ENCODE measurements at places on chromosomes 1 and 21. TPM values are rescaled to one million over a fixed set of nuclear protein-coding genes. Genes with fewer than 3 reads are reported as not detected.

DNA sequence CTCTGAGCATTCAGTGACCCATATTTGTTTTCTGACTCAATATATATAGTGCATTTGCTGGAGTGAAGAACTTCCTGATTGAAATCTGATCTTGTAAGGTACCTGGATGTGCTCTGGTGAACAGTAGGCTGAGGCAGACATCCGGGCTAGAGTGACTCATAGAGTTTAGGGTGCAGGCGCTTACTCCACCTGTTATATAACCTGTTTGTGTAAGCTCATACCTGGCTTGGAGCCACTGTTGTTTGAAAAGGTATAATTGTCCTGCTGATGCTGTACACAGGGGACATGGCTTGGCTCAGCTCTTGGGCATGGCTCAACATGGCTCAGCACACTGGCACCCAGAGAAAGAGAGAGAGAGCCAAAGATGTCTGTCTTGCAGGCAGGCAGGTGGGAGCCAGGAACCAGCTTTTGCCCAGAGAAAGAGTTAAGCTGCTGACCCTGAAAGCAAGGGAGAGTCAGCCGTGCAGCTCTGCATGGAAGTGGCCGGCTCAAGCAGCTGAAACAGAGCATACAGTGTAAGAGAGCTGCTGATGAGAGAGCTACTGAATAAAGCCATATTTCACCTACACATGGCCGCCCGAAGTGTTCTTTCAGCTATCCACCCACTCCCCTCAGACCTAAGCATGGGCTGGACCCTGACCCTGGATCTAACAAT is 43.2 kb downstream of the GJA5 start:
- no peak for DNase-seq

DNA sequence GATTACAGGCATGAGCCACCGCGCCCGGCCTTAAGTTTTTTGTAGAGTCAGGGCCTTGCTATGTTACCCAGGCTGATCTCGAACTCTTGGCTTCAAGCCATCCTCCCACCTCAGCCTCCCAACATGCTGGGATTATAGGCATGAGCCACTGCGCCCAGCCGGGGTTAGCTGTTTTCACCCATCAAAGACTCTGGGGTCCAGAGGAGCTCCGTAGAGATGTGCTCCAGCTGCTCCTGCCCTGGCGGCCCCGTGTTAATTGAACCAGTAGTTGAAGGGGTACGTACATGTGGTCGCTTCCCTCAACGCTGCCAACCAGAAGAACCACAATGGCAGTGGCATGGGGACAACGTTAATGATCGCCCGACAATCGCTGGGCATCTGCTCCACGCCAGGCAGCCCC is 72.0 kb downstream of the NPHP4 start:
- no peak for DNase-seq

DNA sequence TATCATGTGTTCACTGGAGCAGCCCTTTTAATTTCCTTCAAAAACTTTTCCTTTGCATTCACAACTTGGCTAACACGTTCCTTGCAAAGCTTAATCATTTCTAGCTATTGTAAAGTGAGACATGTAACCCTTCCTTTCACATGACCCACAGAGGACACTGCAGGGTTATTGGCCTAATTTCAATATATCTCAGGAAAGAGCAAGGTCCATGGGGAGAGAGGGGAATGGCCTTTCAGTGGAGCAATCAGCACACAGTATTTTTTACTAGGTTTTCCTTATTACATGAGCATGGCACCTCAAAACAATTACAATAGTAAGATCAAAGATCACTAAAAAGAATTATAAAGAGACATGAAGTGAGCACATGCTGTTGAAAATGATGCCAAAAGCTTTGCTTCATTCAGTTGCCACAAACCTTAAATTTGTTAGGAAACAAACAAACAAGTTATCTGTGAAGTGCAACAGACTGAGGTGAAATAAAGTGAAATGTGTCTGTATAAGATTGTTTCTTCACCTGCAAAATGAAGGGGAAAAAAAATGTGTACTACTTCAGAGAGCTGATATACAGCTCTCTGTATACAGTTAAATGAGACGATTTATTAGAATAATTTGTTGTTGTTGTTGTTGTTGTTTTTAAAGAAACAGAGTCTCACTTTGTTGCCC is 61.5 kb downstream of the EIF4G3 start:
- peak; percentile 27 for DNase-seq

Gene DUSP10
- 45.9 TPM for polyA plus RNA-seq

Gene PROK1
- polyA plus RNA-seq = not detected

All from muscle of leg (tissue), 16 donors.